Activated naive CD4-positive, alpha-beta T cell treated with anti-CD3 and anti-CD28 coated beads, Interleukin-2, amount 50 U/mL, for 16 hours (primary cell): ENCODE measurements at places on chromosomes 12 and 14.

GRCh38 chr14:105281371-105282097, 19.3 kb downstream of the BRF1 start:
- DNase-seq: no peak

- DNase-seq: no peak
Observed at GRCh38 chr12:62301799-62302133, 41.6 kb downstream of the USP15 start.

DNA sequence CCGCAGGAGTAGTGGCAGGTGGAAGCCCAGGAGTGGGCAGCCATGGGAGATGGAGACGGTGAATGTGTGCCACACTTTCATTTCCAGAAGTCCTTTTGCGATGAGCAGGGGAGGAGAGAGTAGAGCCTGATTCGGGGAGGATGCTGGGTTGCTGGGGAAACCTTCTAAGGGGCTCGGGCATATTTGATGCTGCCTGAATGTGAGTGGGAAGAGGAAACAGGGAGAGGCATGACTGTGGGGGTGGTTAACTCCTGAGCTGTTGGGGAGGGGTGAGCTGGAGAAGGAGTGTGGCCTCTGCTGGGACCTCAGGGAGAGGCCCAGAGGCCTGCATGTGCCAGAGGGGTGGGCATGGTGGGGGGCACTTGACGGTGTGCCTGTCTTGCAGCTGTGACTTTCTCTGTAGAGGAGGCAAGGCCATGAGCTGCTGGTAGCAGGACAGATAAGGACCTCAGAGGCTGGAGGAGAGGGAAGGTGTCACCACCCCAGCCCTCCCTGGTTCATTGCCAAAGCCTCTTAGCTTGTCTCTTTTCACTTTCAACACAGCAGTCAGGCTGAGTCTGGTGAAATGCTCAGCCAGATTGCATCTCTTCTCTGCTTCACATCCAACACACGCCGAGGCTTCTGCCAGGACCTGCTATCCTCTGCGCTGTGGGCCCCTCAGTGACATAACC, 11.4 kb downstream of the GLT1D1 start:
- no peak for DNase-seq

DNA sequence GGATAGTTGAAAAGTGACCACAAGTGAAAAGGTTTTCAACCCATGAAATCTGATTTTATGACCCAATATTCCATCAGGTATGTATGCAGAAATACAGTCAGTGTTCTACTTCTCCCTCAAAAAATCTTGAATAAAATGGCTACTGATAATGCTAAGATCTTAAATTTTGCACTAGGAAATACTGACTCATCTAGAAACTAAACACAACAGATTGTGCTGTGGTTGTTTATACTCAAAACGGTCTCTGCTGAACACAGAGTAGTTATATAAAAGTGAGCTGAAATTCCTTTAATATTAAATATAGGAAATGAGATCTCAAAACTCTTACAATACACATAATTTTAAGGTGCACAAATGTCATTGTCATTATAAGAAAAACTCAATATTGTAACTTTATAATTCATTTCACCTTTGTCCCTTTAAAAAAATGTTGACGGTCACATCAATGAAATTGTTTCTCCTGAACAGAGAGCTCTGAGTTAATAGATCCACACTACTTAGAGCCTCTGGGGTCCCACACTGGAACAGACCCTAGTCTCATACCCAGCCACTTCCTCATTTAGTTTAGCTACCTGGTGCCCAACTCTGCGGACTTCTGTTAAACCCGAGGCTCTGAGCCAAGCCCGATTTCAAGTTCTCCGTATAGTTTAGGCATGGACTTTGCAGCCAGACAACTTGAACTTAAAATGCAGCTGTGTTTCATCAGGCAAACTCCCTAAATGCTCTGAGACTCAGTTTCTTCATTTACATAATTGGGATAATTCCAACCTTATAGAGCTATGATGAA, 9.3 kb downstream of the COCH start:
- no peak for DNase-seq

GRCh38 chr14:73870525-73871235, 16.0 kb upstream of the ZNF410 start:
- DNase-seq: no peak

DNA sequence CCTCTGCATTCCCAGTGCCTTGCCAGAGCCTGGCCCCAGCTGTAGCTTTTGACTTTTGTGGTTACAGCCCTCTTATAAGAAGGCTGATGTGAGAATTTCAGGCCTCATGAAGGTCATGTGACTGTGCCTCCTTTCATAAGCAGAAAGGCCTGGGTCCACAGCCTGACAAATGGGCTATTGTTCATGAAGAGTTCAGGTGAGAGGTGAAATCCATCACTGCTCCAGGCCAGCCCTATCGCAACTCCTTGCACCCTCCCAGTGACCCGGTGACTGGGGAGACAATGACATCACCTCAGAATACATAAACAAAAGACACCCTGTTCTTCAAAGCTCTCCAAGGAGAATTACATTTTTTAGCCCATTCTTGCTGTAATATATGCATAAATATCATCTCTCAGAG, 321.5 kb downstream of the PCNX1 start:
- DNase-seq: no peak

DNA sequence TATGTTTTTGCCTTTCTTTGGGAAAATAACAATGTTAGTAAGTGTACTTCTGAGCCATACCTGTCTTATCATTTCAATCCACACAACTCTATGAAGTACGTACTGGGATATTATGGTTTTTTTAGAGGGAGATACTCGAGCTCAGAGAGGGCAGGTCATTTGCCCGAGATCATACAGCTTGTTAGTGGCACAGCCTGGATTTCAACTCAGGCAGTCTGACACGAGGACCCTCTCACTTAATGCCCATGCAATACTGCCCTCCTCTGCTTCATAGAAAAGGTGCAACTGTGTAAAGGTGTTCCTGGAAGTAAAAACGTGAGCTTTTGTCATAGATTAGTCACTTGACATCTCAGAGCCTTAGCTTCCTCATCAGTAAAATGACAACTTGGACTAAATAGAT, 128.0 kb downstream of the NDUFA12 start:
- DNase-seq: no peak

- no peak for DNase-seq
Observed at GRCh38 chr12:58647495-58647894, 272.8 kb downstream of the LRIG3 start.

GRCh38 chr12:31715283-31715825, 13.5 kb downstream of the AMN1 start:
- DNase-seq: no peak

DNA sequence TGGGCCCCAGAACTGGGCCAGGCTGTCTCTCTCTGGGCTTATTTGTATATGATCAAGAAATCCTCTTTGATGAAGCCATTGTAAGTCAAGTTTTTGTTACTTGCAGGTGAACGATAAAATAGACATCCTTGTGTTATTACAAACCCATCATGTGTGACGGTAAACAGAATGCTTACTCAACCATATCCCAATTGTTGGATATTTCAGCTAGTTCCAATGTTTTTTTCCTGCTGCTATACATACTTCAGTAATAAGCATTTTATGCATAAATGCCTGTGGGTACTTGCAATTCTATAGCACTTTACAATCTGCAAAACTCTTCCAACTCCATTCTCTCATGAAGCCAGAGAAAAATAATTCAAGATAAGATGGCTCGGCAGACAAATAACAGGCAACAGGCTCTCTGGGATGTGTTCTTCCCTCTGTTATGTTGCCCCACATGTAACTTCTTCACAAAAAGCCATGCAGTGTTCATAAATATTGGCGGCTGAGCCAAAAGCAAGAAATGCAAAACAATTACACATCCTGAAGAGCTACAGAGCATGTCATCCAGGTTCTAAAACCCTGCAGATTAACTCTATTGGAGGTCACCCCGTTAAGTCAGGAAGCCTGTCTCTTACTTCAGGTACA, 69.5 kb downstream of the CLMN start:
- DNase-seq: no peak

- DNase-seq: no peak
Observed at GRCh38 chr12:117350140-117350539, 11.3 kb downstream of the NOS1 start.

DNA sequence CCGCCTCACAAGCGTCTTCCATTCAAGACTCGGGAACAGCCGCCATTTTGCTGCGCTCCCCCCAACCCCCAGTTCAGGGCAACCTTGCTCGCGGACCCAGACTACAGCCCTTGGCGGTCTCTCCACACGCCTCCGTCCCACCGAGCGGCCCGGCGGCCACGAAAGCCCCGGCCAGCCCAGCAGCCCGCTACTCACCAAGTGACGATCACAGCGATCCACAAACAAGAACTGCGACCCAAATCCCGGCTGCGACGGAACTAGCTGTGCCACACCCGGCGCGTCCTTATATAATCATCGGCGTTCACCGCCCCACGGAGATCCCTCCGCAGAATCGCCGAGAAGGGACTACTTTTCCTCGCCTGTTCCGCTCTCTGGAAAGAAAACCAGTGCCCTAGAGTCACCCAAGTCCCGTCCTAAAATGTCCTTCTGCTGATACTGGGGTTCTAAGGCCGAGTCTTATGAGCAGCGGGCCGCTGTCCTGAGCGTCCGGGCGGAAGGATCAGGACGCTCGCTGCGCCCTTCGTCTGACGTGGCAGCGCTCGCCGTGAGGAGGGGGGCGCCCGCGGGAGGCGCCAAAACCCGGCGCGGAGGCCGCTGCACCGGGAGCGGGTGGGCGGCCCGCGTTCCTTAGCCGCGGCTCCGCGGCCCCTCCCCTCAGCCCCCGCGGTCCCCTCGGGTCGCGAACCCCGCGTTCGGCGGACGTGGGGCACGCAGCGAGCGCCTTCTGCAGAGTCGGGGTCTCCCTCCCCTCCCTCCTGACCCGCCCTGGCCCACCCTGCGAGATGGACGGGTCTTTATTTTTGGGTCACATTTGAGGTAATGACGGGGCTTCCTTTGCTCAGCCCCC, at the start of gene UBC:
Gene UBC (minus strand): TSS at position 259 of the 847 bp plus-strand sequence. CDS start 879 bp downstream, outside the sequence.
- peak; percentile 89 for DNase-seq

DNA sequence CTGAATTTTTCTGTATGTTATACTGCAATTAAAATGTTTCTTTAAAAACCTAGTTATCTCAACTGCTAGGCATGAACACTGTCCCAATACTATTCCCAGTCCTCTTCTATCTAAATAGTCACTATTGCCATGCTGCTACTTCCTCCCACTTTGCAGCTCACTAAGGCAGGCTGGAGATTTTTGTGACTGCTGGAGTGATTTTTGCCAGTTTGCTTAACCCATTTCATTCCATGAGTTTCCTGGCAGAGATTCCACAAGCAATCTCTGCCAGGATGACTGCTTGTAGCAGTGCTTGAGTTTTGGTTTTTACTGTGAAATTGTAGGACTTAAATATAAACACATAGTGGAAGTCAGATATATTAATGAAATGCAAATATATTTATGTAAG, 80.8 kb downstream of the BHLHE41 start:
- no peak for DNase-seq

- DNase-seq: no peak
Observed at GRCh38 chr12:81339071-81339470, 261.2 kb downstream of the ACSS3 start.

GRCh38 chr14:53880761-53881160, 75.9 kb downstream of the BMP4 start:
- DNase-seq: no peak

DNA sequence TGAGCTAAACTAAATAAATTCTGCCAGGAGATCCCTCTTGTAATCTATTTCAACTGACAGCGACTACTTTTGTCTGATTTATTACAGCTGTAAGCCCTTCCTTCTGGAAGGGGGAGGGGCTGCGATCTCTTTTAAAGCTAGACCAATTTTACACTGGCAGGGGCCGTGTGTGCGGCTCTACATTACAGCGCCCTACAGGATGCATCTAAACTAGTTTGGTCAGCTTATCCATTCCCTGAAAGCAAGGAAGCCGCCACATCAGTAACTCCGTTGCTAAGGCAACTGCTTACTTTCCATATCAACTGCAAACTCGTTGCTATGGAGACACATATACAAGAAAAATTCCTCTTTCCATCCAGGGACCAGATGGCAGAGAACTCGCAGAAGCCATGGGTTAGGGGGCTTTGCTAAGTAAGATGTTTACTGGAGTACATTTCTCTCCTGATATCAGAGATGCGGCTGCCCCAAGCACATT, 17.4 kb downstream of the FOXN3 start:
- no peak for DNase-seq

DNA sequence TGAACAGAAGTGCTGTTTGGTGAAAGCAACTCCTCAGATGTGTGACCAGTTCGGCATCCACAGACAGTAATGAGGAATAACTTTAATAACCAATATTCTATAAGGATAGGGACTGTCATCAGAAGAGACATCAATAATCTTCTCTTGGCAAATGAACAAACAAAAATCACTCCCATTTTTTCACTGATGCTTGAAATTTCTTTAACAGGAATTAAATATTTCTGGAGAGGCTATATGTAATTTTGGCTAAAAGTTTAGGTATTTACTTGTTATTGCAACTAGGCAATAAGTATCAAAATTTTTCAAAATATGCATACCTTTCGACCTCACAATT, 121.6 kb upstream of the EEA1 start:
- DNase-seq: no peak

DNA sequence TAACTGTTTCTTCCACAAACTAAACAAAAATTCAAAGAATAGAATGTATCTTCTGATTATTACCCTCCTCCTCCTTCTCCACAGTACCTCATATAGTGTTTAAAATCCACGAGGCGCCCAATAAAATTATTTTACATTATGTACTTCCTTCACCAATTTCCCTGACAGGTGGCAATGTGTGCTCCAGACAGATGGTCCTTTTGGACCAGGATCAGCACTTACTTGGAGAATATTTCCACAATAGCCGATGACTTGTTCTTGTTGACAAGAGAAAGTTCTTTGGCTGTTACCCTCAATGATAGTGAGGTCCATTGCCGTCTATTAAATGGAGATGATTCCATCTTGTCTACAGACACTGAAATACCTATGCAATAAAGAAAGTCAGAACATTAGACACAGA, 34.9 kb downstream of the LIMA1 start:
- DNase-seq: no peak

- DNase-seq: no peak
Observed at GRCh38 chr12:107196681-107197080, 103.3 kb upstream of the CRY1 start.

DNA sequence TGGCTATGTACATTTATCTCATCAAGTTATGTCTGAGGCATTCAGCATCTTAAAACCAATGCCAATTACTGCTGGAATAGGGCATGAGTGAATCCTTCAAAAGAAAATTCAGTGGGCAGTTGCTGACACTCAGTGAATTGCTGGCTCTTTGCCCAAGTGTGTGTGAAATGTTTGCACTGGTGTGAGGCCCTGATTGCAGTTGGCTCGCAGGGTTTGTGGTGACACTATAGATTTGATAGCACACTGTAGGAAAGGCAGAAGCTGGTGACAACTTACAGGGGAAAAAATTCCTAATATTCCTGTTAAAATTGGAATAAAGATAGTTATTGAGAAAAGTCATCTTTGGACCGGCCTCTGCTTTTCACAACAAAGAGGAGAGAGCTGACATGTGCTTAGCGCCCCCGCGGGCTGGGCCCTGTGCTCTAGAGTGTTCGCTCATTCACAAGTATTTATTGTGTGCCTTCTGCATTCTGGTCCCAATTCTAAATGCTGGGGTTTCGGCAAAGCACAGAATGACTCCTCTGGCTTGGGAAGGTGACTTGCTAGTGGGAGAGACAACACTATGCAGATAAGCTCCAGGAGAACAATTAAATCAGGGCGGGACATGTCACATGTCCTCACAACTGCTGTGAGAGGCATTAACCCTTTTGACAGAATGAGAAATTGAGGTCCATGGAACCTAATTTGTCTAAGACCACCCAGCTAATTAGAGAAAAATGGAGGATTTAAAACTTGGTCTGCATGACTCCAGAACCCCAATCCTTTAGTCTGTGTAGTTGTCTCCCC, 418.7 kb downstream of the NPAS3 start:
- DNase-seq: no peak
